ENCODE measurements at places on chromosomes 1 and 21.

DNA sequence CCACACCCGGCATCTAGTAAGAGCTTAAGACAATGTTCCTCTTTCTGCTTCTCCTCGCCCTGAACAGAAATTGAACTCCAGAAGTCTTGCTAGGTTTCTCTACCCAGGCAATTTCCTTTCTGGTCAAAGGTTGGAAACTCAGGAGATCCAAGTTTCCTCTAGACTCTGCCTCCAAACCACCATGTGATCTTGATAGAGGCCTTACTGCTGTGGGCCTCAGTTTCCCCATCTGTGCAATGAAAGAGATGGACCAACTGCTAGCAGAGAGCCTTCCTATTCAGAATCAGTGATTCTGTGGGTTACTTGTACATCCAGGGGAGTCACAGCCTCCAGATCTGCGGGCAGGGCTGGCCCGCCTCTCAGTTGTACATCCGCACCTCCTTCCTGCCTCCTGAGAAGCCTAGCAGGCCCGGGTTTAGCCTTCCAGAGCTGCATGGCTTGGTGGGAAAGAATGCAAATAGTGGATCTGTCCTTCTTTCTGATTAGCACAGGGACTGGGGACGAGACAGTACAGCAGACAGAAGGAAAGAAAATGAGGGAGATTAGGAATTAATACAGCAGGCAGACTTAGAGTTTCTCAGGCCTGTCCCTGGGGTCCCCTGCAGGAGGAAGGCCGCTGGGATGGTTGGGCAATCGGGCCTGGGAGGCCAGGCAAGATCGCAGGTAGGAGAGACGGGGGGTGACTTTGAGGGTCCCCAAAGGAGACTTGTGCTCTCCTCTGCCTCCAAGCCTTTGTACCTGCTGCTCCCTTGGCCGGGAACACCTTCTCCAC, 83.9 kb downstream of the PAX7 start:
- DNase-seq: no peak

- DNase-seq: no peak
Measured at GRCh38 chr1:149849947-149850360, 49.4 kb upstream of the BOLA1 start.

GRCh38 chr1:52179073-52179472, 37.2 kb downstream of the ZFYVE9 start:
- DNase-seq: no peak

GRCh38 chr21:36073181-36073580, 3.4 kb downstream of the CBR1 start:
- DNase-seq: no peak

- DNase-seq: no peak
Measured at GRCh38 chr1:84247425-84248220, 53.9 kb upstream of the SAMD13 start.

- DNase-seq: no peak
Measured at GRCh38 chr1:226558036-226558650, 9.6 kb downstream of the STUM start.

GRCh38 chr1:75275631-75276030, 141.4 kb downstream of the LHX8 start:
- no peak for DNase-seq

DNA sequence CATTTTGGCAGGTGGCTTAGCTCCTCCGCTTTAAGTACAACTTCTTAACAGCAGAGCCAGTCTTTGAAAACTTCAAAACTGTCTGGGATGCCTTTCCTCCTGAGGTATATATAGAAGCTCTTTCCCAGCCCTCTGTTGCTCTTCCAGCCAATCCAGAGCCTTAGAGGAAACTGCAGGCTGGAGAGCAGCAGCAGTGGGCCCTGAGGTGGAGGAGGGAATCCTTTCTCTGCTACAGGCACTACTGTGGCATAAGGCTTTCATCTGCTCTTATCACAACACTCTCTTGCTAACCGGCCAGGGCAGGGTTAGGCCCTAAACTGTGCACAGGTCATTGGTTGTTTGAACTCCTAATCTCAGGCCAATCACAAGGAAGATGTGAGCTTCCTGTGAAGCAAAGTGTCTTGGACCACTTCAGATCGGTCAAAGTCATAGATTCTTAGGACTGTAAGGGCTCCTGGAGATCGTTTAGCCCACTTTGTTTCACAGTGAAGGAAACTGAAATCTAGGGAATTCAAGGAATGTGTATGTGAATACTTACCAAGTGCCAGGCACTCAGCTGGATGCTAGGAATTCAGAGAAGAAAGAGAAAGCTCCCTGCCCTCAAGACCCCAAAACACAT, at the start of gene RGS5:
Gene RGS5 (minus strand): TSS at position 84 of the 619 bp plus-strand sequence. CDS start 81 bp downstream, at position 3.
- DNase-seq: no peak

- no peak for DNase-seq
Measured at GRCh38 chr21:44301961-44302406, 2.1 kb downstream of the PFKL start.

DNA sequence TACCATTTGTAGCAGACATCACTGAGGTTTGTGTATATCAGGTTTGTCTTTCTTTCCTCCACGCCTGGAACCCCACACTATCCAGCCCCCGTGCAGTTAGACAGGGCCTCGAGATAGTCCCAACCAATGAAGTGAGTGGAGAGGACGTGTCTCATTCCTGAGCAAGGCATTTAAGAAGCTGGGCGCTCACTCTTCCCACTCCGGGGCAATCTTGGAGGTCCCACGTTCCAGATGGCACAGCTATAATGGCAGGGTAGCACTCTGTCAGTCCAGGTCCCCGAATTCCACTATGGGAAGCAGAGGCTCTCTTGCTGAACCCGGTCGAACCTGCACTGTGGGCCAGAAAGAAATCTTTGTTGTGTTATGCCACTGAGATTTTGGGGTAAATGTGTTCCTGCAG, 57.3 kb upstream of the CSF3R start:
- DNase-seq: no peak
